Omental fat pad (tissue), 4 donors: ENCODE measurements at places on chromosomes 1 and 21. TPM values are rescaled to one million over a fixed set of nuclear protein-coding genes. Genes with fewer than 3 reads are reported as not detected.

GRCh38 chr1:960363-961131 lies at the start of gene KLHL17:
KLHL17 (plus strand) TSS chr1:960584; CDS start chr1:960694, 110 bp downstream.
- DNase-seq = no peak

IQGAP3 gene
- 0.16 TPM for total RNA-seq

- no peak for DNase-seq
Observed at GRCh38 chr1:157916887-157917570, 75.4 kb upstream of the CD5L start.

DNA sequence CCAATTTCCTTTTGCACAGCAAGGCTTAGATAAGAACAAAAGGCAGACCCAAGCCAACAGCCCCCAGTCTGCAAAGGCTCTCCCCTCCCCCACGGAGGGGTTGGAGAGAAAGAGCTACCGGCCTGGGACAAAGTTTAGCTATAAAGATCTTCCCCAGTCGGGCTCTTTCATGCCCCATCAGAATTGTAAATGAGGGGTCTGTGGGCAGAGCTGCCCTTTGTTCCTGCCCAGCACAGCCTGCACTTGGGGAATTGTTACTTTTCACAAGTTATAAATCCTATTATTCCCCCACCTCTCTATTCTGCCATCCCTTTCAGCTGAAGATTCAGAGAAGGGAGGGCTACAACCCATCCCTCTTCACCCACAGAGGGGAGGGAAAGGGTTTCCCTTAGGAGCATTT lies 3.5 kb downstream of the MYCL start:
- no peak for DNase-seq

HAPLN2 gene
- not detected for total RNA-seq

DNA sequence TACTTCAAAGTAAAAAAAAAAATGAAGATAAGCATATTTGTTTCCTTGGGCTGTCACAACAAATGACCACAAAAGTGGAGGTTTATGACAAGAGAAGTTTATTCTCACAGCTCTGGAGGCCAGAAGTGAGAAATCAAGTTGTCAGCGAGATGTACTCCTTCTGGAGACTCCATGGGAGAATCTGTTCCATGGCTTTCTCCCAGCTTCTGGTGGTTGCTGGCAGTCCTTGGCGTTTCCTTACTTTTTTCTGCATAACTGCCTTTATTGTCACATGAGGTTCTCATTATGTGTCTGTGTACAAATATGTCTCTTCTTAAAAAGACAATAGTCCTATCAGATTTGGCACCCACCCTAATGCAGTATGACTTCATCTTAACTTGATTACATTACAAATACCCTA lies 398.3 kb downstream of the KCNT2 start:
- DNase-seq = no peak

UTP11 gene
- total RNA-seq = 30.0 TPM

DNA sequence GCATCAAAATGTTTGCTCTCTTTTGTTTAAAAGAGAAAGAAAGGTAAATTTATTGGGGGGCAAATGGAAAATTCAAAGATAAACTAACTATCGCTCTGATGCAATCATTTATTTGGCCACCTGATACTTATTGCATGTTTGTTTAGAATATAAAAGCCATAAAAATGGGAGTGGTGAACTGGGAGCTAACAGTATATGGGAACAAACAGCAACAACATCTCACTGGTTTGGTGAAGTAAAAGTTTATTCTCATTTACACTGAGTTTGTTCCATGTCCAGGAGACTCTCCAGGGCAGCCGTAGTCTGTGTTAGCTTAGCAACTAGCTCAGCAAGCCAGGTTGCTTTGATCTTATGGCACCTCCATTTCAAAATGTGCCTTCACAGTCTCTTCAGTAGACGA lies 20.4 kb downstream of the C4BPA start:
- no peak for DNase-seq

GRIK1 gene
- total RNA-seq = 0.44 TPM
